ENCODE measurements at places on chromosomes 3 and 15. TPM values are rescaled to one million over a fixed set of nuclear protein-coding genes. Genes with fewer than 3 reads are reported as not detected.

DNA sequence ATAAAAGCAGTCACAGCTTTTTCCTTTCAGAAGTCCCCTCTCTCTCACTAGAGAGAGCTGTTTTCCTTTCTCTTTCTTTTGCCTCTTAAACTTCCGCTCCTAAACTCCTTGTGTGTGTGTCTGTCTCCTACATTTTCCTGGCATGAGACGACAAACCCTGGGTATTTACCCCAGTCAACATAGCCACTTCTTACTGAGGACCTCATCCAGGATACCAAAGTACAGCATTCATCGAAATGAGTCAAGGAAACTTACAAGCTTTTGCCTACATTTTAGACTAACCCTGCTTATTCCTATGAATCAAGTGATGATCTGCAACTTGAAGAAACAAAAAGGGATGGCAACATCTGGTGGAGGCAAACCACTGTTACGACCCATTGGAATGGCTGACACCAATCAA, 16.7 kb downstream of the PATL2 start:
- H3K36me3 ChIP-seq, result no peaks in the 10 kb centered on the region
- no peaks in the 10 kb centered on the region for H3K27me3 ChIP-seq
- no peak for DNase-seq
- H3K4me1 ChIP-seq, result peaks cover 25% of the 10 kb centered on the region
- H3K4me3 ChIP-seq, result no peak overlapping the region
- no peak overlapping the region for H3K27ac ChIP-seq

GRCh38 chr3:105222568-105223093, 144.1 kb upstream of the ALCAM start:
- H3K27ac ChIP-seq, result no peak overlapping the region
- no peaks in the 10 kb centered on the region for H3K27me3 ChIP-seq
- no peak overlapping the region for H3K4me3 ChIP-seq
- H3K4me1 ChIP-seq, result no peaks in the 10 kb centered on the region

GRCh38 chr15:57298843-57299550, 77.3 kb upstream of the CGNL1 start:
- H3K36me3 ChIP-seq, result no peaks in the 10 kb centered on the region
- no peak overlapping the region for H3K4me3 ChIP-seq
- no peak for DNase-seq

DNA sequence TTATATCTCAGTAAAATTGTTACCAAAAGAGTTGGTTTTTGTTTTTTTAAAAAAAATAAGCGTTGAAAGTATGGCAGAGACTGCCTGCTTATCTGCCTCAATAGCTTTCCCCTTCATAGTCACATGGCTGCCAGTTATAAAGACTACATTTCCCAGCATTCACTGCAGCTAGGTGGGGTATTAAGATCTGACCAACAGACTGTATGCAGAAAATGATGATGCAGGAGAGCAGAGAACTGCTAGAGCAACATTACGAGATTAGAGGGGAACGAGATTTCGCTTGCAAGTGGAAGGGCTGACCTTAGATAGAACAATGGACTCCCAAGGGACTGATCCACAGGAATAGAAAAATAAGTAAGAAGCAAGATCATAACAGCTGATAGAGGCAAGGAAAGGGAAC, 14.3 kb downstream of the RHOA start:
- H3K27me3 ChIP-seq, result no peaks in the 10 kb centered on the region
- no peak overlapping the region for H3K27ac ChIP-seq
- H3K4me3 ChIP-seq, result no peak overlapping the region
- peaks cover 77% of the 10 kb centered on the region for H3K4me1 ChIP-seq
- no peak for DNase-seq
- peaks cover 4% of the 10 kb centered on the region for H3K36me3 ChIP-seq

- H3K4me3 ChIP-seq, result no peak overlapping the region
- H3K4me1 ChIP-seq, result peaks cover 6% of the 10 kb centered on the region
- DNase-seq, result no peak
These were observed 70.1 kb downstream of the HMCES start for GRCh38 chr3:129348734-129349133.

GRCh38 chr15:51049081-51049480, 45.6 kb downstream of the TNFAIP8L3 start:
- no peaks in the 10 kb centered on the region for H3K27me3 ChIP-seq
- no peak overlapping the region for H3K4me3 ChIP-seq
- H3K36me3 ChIP-seq, result no peaks in the 10 kb centered on the region
- no peaks in the 10 kb centered on the region for H3K4me1 ChIP-seq

DNA sequence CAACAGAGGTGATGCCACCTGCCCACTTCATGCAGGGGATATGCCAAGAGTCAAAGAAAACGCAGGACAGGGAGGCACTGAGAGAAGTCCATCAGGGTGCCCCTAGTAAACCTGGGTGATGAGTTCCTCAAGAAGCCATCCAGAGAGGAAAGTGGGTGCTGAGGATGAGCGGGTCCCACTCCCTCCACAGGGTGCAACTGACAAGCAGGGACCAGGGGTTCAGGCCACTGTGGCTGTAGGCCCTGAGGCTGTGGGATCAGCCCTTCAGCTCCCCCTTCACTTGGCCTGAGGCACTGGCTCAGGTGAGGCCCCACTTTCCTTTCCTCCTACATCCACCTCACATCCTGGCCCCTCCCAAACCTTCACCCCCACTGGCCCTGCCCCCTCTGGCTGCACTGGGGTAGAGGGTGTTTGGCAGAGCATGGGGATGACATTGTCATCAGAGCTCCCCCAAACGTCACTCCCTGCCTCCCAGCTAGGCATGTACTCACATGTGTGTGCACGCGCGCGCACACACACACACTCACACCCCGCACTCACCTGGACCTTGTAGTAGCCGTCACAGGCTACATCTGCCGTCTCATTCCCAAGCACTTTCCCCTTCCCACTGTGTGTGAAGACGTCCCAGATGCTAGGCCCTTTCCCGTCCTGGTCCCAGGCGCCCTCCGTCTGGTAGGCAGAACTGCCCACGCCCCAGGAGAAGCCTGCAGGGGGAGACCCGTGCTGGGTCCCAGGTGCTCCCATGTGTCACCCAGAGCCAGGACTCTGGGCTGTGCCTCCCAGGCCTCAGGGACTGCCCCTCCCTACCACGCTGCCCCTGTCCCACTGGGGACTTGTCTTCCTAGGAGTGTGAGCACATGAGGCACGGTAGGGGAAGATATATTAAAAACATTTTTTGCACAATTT, 1.4 kb downstream of the LCTL start:
- DNase-seq, result no peak
- H3K4me1 ChIP-seq, result peaks cover 5% of the 10 kb centered on the region
- H3K36me3 ChIP-seq, result no peaks in the 10 kb centered on the region
- H3K4me3 ChIP-seq, result no peak overlapping the region
- H3K27me3 ChIP-seq, result no peaks in the 10 kb centered on the region

GRCh38 chr3:183980403-183980802, 37.3 kb downstream of the ABCC5 start:
- H3K27ac ChIP-seq, result no peak overlapping the region
- H3K4me1 ChIP-seq, result no peaks in the 10 kb centered on the region
- H3K36me3 ChIP-seq, result peaks cover 16% of the 10 kb centered on the region
- no peaks in the 10 kb centered on the region for H3K27me3 ChIP-seq
- no peak for DNase-seq
- no peak overlapping the region for H3K4me3 ChIP-seq

- no peak for DNase-seq
- H3K4me1 ChIP-seq, result no peaks in the 10 kb centered on the region
- H3K27me3 ChIP-seq, result no peaks in the 10 kb centered on the region
- H3K36me3 ChIP-seq, result peaks cover 5% of the 10 kb centered on the region
- H3K4me3 ChIP-seq, result no peak overlapping the region
These were observed 47.2 kb upstream of the PARL start for GRCh38 chr3:183931881-183932280.

GRCh38 chr3:101690972-101691371, 4.5 kb upstream of the RPL24 start:
- no peaks in the 10 kb centered on the region for H3K27me3 ChIP-seq
- no peak overlapping the region for H3K27ac ChIP-seq
- no peak for DNase-seq
- peaks cover 12% of the 10 kb centered on the region for H3K4me1 ChIP-seq

- H3K36me3 ChIP-seq, result no peaks in the 10 kb centered on the region
- H3K27ac ChIP-seq, result no peak overlapping the region
- no peaks in the 10 kb centered on the region for H3K4me1 ChIP-seq
- H3K27me3 ChIP-seq, result no peaks in the 10 kb centered on the region
- DNase-seq, result no peak
These were observed 712.7 kb upstream of the LMCD1 start for GRCh38 chr3:7788881-7789280.

GRCh38 chr3:78801926-78802561, 965.8 kb downstream of the ROBO1 start:
- H3K4me1 ChIP-seq, result no peaks in the 10 kb centered on the region
- H3K27ac ChIP-seq, result no peak overlapping the region
- no peaks in the 10 kb centered on the region for H3K27me3 ChIP-seq
- no peak overlapping the region for H3K4me3 ChIP-seq
- no peaks in the 10 kb centered on the region for H3K36me3 ChIP-seq
- no peak for DNase-seq

DNA sequence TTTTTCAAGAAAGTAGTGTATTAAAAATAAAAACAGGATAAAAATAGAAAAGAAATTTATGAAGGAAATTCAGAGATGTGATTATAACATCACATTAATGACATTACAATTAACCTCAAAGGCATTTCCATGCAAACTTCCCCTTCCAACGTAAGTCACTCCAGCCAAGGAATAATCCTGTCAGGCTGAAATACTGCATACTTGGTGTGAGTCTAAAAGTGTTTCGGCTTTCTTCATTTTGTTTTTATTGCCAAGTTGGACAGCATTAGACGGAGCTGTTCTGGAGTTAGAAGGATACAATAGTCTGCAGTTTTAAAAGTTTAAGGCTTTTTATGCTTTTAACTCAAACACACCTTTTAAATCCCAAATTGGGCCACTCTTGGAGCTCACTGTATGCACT, 435.0 kb downstream of the MECOM start:
- H3K4me1 ChIP-seq, result no peaks in the 10 kb centered on the region
- H3K4me3 ChIP-seq, result no peak overlapping the region
- no peak overlapping the region for H3K27ac ChIP-seq
- DNase-seq, result no peak
- H3K27me3 ChIP-seq, result no peaks in the 10 kb centered on the region

DNA sequence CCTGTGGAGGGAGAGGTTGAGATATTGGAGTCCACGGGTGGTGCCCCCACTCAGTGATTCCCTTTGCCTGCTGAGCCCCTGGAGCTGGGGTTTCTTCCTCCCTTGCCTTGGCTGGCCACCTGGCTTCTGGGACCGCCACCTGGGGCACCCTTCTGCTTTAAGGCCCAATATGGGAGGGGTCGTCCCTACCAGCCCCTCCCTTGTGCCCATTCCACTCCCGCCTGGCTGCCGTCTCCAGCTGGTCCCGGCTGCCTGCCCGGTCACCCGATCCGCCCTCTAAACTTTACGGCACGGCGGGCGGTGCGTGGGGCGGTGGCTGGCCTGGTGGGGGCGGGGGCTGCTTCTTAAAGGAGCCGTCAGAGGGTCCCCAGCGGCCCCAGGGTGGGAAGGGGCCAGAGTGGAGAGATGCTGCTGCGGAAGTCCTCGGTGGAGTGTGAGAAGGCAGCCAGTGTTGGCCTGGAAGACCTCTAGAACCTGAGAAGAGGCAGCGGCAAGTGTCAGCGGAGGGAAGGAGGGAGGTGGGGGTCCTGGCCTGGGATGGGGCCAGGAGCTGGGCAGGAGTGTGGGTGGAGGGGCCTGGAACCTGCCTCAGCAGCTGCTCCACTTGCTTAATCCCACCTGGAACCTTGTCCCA, 1.6 kb upstream of the SEMA3B start:
- no peaks in the 10 kb centered on the region for H3K27me3 ChIP-seq
- no peaks in the 10 kb centered on the region for H3K36me3 ChIP-seq
- H3K4me1 ChIP-seq, result no peaks in the 10 kb centered on the region
- H3K27ac ChIP-seq, result no peak overlapping the region
- no peak for DNase-seq

DNA sequence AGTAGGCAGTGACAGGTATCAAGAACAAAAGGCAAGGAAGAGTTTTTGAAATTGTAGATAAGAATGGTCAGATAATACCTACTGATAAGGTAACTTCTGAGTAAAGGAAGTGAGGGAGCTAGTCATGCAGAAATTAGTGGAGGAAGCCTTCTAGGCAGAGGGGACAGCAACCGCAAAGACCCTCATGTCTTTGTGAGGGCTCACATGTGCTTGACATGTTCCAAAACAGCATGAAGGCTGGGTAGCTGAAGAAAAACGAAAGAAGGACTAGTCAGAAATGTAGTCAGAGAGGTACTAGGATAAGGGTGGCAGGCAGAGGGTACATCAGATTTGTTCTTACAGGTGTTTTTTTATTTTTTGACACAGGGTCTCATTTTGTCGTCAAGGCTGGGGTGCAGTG, 5.3 kb downstream of the SIN3A start:
- no peaks in the 10 kb centered on the region for H3K27me3 ChIP-seq
- DNase-seq, result peak; percentile 22
- H3K4me1 ChIP-seq, result peaks cover 78% of the 10 kb centered on the region
- no peaks in the 10 kb centered on the region for H3K36me3 ChIP-seq
- H3K4me3 ChIP-seq, result no peak overlapping the region
- no peak overlapping the region for H3K27ac ChIP-seq

DNA sequence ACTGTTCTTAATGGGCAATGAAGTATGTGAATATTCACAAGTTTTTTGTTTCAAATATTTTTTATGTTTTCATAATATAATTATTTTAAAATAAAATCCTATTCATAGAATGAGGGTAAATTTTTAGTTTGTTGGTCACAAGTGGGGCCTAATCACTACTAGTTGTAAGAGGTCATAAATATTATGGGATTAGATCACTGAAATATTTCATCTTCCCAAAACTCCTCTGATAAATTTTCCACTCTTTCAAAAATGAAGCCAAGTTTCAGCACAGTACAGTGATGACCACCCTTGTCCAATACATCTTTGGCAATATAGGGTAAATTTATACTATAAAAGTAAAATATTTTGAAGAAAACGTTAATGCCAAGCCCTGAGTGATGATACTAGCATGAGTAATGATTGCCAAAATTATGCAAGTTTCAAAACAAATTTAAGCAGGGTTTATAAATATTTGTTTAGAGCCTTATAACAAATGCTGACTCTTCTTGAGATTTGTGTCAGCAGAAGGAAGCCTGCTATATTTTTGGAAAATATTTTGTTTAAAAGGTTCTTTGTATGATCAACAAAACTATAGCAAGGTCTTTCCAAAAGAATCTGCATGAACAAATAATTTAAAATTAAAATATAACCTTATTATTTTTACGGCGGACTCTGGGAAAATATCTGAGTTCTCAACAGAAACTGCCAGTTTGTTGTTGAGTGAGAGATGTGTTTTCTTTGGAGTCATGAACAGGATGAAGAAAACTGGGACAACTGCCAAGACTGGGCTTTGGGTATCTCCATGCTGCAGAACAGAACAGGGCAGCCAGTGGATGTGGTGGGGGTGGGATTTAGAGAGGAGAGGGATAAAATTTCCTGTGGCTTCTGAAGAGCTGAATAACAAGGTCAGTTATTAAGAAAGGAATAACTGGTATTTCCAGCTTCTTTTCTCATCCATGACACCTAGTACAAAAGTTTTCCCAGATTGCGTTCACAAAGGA, 17.9 kb upstream of the TM4SF1 start:
- H3K36me3 ChIP-seq, result no peaks in the 10 kb centered on the region
- DNase-seq, result no peak
- H3K4me3 ChIP-seq, result no peak overlapping the region
- H3K4me1 ChIP-seq, result no peaks in the 10 kb centered on the region

INTS14 gene
- 40.3 TPM for total RNA-seq

MYEF2 gene
- total RNA-seq, result 18.8 TPM

SCG3 gene
- total RNA-seq, result not detected

C2CD4A gene
- total RNA-seq, result 0.11 TPM

ZNF860 gene
- total RNA-seq, result not detected

MNS1 gene
- total RNA-seq, result not detected

VIPR1 gene
- total RNA-seq, result 93.6 TPM
